ENCODE measurements at places on chromosomes 16 and 17. TPM values are rescaled to one million over a fixed set of nuclear protein-coding genes. Genes with fewer than 3 reads are reported as not detected.

The CD300A gene
- total RNA-seq: 17.5 TPM

- H3K4me3 ChIP-seq: no peak overlapping the region
- H3K27me3 ChIP-seq: no peaks in the 10 kb centered on the region
- peaks cover 8% of the 10 kb centered on the region for H3K4me1 ChIP-seq
These were observed 16.7 kb upstream of the TOB1 start for GRCh38 chr17:50882851-50883250.

The ITGA2B gene
- 4.6 TPM for total RNA-seq

- no peaks in the 10 kb centered on the region for H3K36me3 ChIP-seq
- H3K27me3 ChIP-seq: no peaks in the 10 kb centered on the region
- no peak for DNase-seq
- no peak overlapping the region for H3K4me3 ChIP-seq
- H3K4me1 ChIP-seq: peaks cover 12% of the 10 kb centered on the region
These were observed 46.4 kb downstream of the MYH11 start for GRCh38 chr16:15810411-15810810.

- no peaks in the 10 kb centered on the region for H3K36me3 ChIP-seq
- H3K27ac ChIP-seq: no peak overlapping the region
- peaks cover 7% of the 10 kb centered on the region for H3K4me1 ChIP-seq
- DNase-seq: no peak
- no peaks in the 10 kb centered on the region for H3K27me3 ChIP-seq
- no peak overlapping the region for H3K4me3 ChIP-seq
These were observed 185.3 kb downstream of the CCDC182 start for GRCh38 chr17:57559634-57560318.

- H3K27ac ChIP-seq: peak overlapping the region; percentile 81
- DNase-seq: no peak
- H3K36me3 ChIP-seq: peaks cover 10% of the 10 kb centered on the region
- no peaks in the 10 kb centered on the region for H3K27me3 ChIP-seq
- peaks cover 80% of the 10 kb centered on the region for H3K4me1 ChIP-seq
These were observed 14.3 kb upstream of the NAGLU start for GRCh38 chr17:42521666-42522262.

The RAC3 gene
- total RNA-seq: 3.4 TPM

The CXCL16 gene
- 169 TPM for total RNA-seq

The TOM1L1 gene
- 33.6 TPM for total RNA-seq

- no peaks in the 10 kb centered on the region for H3K4me1 ChIP-seq
- no peaks in the 10 kb centered on the region for H3K36me3 ChIP-seq
- DNase-seq: no peak
These were observed 55.2 kb downstream of the SPAG9 start for GRCh38 chr17:51065466-51065865.
